ENCODE measurements at places on chromosomes 3 and 15.

- DNase-seq = no peak
These were observed 31.1 kb downstream of the SGO1 start for GRCh38 chr3:20154928-20155327.

- no peak for DNase-seq
These were observed 27.1 kb downstream of the CFAP161 start for GRCh38 chr15:81161160-81161673.

DNA sequence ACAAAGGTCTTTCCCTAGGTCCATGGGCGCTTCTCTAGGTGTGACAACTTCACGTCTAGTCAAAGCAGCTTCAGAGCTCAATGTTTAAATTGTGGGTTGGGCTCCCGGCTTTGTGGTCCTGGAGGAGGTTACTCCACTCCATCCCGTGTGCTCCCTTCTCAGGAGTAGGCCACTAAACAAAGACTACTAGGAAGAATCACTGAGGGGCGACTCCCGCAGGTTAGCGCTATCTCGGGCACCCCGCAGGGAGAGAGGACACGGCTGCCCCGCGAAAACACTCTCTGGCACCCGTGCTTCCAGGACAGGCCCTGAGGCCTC, 500 bp downstream of the PARP6 start:
- DNase-seq = no peak

DNA sequence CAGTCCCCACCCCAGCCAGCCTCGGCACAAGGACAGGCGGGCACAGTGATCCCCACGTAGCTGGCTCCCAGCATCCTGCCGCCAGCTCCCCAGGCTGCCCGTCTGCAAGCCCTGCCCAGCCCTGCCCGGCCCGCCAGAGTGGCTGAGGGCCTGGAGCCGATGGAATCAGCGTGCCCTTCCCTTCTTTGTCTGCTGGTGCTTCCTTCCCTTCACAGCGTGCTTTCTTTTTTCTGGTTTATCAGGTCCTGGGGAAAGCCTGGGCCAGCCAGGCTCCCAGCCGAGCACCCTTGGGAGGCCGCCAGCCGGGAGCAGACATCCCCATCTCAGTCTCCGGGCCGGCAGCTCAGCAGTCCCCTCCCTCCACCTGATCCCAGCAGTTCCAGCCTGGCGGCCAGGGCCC, 54.7 kb upstream of the SMAD6 start:
- DNase-seq = no peak

GRCh38 chr3:48472923-48473616, 26.5 kb downstream of the ATRIP start:
- DNase-seq = peak; percentile 94

DNA sequence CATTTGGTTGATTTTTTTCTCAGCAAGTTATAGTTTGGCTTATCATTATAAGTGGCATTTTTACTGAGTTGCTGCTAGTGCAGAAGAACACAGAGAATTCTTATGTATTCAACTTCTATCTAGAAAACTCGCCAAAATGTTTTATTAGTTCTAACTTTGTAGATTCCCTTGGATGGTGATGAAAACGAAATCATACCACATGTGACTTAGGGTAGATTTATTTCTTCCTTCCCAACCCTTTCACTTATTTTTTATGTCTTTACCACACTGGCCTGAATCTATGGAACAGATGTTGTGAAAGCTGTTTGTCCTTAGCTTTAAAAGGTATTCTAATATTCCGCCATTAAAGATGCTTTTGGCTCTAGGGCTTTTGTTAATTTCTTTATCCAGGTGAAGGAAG, 503.3 kb upstream of the CFAP20DC start:
- DNase-seq = no peak

DNA sequence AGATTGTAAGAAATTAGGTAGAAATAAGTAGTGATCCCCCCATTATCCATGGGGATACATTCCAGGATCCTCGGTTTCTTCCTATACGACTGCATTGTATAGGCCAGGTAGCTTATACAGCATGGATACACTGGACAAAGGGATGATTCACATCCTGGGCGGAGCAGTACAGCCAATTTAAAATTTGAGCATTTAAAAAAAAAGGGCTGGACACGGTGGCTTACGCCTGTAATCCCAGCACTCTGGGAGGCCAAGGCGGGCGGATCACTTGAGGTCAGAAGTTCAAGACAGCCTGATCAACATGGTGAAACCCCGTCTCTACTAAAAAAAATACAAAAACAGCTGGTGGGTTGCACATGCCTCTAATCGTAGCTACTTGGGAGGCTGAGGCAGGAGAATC, 976 bp upstream of the ARGFX start:
- no peak for DNase-seq

DNA sequence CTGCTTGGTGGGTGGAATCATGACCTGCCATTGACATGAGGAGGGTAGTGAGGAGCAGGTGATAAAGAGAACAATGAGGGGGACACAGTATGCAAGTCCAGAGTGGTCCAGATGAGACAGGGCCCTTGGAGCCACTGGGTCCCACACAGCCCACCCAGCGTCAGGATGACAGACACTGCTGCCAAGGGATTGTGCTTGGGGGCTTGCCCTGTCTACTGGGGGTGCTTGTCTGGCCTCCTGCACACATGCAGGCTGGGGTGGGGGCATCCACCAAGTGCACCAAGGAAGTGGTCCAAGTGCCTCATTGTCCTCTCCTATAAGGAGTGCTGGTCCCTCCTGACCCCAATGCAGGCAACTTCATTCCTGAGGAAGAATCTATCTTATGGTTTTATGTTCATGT, 39.2 kb upstream of the CTSH start:
- DNase-seq = no peak

DNA sequence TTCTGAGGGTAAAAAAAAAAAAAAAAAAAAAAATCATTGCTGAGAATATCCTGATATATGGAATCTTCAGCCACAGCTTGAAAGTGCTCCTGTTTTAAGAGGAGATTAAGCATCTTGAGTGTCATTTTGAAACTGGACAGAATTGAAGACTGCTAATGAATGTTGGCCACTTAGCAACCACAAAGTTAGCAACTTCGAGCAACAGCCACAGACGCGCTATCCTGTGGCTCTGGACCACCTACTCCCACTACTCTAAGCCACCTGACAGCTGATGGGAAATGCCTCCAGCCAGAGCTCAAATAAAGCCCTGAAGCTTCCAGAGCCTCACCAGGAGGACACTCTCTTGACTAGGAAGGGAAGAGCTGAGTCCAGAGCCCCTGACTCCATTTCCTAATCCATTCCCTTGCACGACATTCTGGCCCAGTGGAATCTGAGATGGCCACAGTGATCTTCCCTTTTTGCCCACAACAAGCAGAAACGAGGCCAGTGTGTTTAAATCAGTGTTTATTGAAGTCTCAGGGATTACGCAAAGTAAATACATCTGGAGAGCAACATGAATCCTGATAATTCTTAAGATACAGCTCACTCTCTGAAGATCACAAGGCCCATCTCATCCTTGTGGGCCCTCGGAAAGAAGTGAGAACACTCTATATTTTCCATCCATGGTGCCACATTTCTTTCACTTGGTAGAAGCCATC, 58.6 kb downstream of the TMEM212 start:
- DNase-seq = no peak

- no peak for DNase-seq
These were observed 28.0 kb downstream of the PPARG start for GRCh38 chr3:12316729-12317351.

DNA sequence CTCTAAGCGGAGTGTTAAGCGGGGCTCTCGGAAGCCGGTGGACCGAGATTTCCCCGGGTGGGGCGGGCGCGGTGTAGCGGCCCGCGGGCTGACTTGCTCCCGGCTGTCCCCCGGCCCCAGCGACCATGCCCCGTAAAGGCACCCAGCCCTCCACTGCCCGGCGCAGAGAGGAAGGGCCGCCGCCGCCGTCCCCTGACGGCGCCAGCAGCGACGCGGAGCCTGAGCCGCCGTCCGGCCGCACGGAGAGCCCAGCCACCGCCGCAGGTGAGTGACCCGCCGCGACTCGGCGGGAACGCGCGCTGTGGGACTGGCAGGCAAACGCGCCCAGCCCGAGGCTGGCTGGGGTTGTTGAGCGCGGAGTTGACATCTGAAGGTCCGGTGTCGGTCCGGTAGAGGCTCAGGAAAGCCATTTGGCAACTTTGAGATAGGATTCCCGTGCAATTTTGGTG, 1.3 kb downstream of the SMC4 start:
- DNase-seq = no peak

DNA sequence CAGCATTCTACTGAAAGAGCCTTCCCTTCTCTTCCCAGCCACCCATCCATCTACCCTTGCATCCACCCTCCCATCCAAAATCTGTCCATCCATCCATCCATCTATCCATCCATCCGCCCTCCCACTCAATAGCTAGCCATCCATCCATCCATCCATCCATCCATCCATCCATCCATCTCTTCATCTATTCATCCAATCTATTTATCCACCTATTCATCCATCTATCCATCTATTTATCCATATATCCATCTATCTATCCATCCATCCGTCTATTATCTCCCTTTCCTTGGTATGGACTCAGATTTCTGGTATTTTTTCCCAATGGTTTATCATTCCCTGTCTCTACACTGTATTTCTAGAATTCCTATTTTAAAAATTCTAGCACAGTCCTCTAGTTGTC, 46.1 kb upstream of the PPARG start:
- no peak for DNase-seq

- DNase-seq = peak; percentile 38
These were observed 53.5 kb downstream of the MSL2 start for GRCh38 chr3:136142592-136142991.

- DNase-seq = peak; percentile 16
These were observed 95.7 kb downstream of the NEDD4 start for GRCh38 chr15:55897560-55898336.

GRCh38 chr15:77641999-77642398, 9.3 kb upstream of the LINGO1 start:
- no peak for DNase-seq

DNA sequence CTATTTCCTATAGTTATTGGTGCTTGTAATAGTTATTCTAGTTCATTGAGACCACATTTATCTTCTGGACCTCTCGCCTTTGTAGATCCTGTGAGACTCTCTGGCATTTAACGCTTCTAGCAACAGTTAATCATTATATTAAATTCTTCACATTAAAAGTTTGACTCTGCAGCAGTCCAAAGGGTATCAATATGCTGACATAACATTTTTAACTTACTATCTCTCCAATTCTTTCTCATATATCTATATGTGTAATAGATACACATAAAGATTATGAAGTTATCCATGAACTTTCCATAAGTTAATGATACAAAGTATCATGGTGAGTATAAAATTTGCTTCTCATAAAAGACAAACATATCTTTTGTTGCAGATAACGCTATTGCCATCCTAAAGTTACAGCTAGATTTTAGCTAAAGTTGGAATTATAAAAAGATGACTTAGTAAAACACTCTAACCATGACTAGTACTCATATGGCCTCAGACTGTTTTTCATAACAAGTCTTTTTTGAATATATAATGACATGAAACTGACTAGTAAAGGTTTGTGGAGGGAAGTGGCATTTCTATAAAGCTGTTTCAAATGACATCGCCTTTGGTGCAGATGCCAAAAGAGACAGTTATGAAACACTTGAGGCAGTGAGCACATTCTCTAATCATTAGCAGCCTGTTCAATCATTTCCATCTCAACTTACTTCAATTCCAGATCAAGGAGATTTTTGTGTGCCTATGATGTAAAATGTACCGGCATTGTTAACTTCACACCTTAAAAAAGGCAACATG, 379.3 kb upstream of the CBLB start:
- no peak for DNase-seq

DNA sequence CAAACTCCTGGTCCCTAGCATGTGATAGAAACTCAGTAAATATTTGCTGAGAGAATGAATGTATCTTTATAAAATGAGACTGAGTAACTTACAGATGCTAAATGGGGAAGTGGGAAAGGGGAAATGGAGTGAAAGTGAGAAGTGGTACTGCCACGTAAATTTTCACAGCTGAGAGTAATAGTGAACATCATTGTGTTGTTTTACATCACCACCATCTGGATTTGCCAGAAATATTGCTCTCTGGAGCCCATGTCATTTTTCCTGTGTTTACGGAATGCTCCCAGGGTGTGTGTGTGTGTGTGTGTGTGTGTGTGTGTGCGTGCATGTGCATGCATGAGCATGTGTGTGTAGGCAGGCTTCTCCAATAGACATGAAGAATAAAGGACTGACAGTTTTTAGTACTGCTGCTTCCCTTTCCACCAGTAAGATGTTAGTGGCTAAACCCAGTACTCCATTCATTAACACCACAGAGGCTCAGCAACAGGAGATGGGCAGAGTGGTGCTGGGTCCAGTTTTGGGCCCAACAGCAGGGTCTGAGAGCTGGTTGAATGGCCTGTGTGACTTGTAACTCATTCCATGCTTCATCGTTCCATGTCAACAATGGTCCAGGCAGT, 57.3 kb downstream of the DIPK2A start:
- no peak for DNase-seq

GRCh38 chr3:133986311-133986710, 43.4 kb downstream of the SLCO2A1 start:
- no peak for DNase-seq

GRCh38 chr15:78540871-78541743, 863 bp downstream of the PSMA4 start:
- no peak for DNase-seq

DNA sequence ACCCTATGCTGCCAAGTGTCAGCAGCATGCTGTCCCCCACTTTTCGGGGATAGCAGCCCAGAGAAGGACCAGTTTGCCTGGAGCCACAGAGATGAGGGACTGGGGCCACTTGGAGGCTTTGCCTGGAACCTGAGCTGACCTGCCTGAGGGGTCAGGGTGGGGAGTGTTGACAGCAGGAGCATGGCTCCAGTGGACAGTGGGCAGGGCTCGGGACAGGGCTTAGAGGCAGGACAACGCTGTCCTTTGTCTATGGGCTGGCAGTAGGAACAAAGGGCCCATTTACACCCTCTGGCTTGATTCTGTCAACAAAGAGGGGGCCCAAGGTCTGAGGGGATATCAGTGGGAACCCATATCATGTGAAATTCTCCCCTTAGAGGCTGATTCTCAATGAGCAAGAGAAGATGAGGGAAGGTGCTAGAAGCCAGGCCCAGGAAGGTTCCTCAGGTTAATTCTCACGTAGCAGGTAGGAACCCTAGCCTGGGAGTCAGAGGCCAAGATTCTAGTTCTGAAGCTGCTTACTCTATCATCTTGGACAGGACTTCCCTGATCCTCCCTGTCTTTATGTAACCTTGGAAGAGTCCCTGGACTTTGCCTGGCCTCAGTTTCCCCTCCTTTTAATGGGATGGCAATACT, 29.7 kb upstream of the HHATL start:
- DNase-seq = no peak

Data from NT2/D1 (cell line).